ENCODE measurements at places on chromosomes 6 and 20.
A peak's percentile ranks its signal among the peaks of the same experiment; 100 is the strongest.

DNA sequence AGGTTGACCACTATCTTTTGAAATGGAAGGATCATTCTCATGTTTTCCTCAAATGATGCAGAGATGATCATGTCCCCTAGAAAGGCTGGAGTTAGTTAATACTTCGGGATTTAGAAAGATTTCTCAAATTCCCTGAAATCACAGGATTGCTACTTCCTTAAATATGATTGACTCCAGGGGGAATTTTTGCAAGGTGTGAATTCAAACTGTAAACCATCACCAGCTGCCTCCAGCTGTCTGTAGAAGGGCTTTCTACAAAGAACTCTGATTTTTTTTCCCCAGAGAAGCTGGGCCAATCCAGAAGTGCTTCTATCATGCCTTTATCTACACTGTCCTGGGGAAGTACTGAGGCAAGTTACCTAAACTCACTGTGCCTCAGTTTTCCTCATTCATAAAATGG lies 114.5 kb downstream of the EDN1 start:
- no peak for DNase-seq

DNA sequence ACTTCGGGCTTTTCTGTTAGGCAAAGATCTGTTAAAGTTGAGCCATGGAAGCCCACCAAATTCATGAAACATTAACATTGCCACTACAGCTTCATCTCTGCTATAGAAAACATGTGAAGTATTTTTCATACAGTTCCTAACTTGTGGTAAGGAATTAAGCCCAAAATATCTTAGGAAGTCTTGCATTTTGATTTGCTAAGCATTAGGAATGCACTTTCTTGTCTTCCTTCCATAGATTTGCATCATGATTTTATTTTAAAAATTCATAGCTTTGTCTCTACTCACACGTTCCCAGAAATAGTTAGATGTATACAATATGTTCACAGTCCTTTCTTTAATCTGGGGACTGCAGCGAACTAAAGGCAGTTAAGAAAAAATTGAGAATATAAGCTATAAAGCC lies 325.6 kb downstream of the CENPW start:
- no peak for DNase-seq

DNA sequence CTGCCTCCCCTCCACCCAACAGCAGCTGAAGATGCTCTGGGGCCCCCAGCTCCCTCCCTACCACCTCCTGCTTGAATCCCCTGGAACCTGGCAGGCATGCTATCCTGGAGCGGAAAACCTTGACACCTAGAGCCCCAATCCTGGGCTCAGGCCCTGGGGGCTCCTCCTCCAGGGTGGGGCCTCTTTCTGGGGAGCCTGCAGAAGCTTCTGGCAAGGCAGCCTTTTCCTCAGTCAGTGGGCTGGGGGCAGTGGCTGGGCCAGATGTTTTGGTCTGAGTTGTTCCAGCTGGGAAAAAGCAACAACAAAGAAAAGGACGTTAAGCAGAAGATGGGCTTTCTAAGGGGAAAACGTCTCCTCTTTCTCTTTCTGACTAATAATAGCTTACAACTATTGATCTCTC lies 21.1 kb downstream of the KIAA1755 start:
- DNase-seq = no peak

GRCh38 chr20:48260129-48260756 lies 475.0 kb upstream of the SULF2 start:
- no peak for DNase-seq

DNA sequence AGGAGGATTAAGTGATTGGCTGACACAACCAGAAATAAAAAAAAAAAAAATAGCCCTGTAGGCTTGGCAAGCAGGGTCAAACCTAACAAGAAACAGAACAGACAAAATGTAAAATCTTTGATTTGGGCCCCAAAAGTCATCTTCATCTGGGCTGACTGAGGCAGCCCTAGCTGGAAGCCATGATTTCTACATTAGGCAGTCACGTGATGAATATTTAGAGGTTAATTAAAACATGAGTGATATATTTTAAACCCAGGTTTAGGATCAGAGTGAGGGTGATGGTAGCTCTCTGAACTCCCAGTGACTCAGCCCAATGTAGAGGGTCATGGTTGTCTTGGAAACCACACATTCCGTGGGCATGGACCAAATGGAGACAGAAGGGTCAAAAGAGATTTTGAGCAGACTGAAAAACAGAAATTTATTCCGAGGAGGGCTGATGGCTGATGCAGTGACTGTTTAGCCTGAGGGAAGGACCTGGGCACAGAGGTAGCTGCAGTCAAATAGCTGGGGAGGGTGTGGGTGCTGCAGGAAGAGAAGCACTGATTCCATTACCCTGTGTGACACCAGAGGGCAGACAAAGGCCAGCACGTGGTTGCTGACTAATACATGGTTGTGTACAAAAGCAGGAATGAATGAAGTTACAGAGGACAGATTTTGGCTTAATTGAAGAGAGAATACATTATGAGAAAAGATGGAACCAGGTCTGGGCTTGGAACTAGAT lies 573.1 kb upstream of the CHD6 start:
- no peak for DNase-seq

GRCh38 chr6:104704191-104704590 lies 155.5 kb downstream of the HACE1 start:
- DNase-seq = peak; percentile 46

- peak; percentile 32 for DNase-seq
These were observed 2.1 kb upstream of the COL20A1 start for GRCh38 chr20:63290677-63291472.

GRCh38 chr6:57173056-57173885 lies 1.1 kb downstream of the BAG2 start:
- DNase-seq = no peak

DNA sequence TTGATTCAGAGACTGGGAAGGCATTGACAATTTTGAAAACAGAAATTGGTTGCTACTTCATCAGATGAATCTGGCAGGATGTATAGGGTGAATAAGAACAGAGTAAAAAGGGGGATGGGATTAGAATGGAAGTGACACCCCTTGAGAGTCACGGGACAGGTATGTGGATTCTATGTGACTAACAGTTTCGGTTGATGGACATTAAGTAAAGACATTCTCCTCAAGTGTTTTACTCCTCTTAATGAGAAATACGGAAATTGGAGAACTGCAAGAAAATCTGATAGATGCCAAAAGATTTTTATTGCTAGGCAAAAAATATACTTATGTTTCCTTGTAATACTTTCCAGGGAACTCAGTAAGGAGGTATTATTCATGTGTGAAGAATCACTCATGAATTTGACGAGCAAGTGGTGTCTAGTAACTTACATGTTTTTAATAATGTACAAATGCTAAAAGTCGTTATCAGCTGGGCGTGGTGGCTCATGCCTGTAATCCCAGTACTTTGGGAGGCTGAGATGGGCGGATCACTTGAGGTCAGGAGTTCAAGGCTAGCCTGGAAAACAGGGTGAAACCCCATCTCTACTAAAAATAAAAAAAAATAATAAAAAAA lies 135.8 kb downstream of the KIF16B start:
- no peak for DNase-seq

DNA sequence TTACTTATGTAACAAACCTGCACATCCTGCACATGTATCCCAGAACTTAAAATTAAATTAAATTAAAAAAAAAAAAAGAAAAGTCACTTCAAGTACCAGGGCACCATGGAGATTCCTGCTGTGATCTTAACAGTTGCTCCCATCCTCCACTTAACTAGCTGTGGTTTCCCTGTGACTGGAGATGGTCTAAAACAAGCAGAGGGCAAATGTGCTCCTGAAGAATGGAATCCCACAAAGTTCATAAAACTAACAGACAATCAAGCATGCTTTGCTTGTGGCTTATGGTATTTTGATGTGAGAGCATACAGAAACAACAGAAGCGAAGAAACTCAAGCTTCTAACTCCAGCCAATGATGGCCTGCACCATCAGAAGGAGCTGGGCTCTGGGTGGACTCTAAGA lies 153.6 kb upstream of the KCNK16 start:
- DNase-seq = no peak

DNA sequence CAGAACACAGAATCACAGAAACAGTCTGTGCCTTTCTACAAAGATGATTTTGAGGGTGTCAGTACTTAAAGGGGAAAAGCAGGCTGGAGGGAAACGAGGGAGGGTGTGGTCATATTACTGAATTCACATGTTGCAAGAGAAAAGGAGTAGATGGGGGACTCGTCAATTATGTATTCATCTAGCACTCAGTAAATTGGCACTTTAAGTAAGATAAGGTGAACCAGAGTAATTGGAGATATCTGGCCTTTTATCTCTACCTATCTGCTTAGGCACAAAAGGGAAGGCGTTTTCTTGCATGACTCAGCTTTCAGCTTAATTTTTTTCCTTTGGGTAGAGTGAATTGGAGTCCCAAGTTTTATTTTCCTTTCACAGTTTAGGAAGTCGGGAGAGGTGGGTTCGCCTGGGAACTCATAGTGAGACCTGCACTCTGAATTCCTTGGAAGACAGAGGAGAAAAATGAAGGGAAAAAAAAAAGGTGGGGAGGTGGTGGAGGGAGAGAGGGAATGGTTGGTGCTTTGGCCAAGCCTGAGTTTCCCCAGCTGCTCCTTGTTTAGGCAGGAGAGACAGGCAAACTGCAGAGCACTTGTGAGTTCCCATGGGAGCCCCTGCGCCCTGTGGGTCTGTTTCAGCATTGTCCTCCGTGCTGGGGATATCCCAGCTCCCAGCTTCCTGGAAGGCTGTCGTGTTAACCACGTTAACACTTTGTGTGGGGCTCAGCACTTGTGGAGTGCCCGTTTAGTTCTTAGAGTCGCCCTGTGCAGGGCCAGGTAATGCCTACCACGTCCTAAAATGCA lies 19.7 kb upstream of the GTSF1L start:
- no peak for DNase-seq

DNA sequence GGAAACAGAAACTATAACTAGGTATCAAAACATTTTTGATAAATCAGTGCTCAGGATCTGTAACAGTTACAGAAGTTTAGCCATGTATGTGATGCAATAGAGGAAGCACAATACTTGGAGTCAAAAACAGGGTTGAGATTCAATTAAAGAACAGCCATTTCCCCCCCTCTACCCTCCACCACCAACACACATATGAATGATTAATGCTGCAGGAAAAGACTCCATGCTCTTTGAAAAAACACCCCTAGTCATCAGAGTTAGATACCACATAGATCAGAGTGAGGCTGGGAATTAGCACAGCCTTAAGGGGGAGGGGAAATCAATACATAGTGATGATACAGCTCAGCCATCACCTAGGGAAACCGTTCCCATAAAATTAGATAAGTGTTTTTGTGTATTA lies 108.9 kb upstream of the EMILIN3 start:
- DNase-seq = peak; percentile 78

DNA sequence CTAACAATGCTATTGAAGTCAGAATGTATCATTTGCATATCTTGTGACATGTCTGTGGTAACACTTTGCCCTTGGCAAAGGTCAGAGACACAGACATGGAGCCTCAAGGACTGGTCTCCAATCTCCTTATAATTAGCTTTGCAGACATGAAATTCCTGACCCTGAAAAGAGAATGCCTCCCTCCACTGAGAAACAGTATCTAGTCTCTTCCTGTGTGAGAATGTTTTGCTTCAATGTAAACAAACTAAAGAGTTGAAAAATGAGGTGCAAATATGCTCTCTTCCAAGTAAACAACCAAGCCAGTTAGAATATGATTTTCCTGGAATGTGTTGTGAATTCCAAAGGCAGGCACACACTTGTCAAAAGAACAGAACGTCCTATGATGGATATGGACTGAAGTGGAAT lies 407.1 kb upstream of the MARCKS start:
- DNase-seq = no peak

DNA sequence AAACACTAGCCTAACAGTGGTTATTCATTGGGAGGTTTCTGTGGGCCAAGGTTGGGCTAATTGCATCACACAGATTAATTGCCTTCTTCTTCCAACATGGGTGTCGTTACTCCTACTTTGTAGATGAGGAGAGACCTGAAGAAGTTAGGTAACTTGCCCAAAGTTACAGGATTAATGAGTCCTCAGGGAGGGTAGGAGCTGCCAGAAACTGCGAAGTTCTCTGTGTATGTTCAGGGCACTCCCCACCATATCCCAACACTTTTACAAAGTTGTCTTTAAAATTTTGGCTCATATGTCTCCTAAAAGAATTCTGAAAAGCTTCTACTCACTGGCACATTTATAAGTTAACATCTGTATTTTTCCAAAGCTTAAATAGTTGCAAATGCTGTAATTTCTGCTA lies 323.5 kb upstream of the HSF2 start:
- no peak for DNase-seq

GRCh38 chr6:36323062-36323461 lies 13.6 kb downstream of the BNIP5 start:
- DNase-seq = no peak

GRCh38 chr6:38522322-38522721 lies 117.4 kb downstream of the BTBD9 start:
- DNase-seq = no peak

DNA sequence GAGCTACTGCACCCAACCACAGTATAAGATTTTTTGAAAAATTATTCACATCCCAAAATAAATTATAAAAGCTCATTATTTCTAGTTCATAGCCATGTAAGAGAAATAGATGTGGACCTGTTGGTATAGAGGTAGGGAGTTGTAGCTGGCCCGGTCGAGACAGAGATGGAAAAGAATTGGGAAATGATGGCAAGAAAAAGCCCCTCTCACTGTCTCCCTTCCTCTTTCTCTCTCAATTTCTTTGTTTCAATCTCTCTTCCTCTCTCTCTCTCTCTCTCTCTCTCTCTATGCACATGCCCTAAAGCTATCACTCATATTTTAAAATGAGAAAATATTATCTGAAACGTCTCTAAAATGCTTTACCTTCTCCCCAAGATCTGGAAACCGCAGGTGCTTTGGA lies 80.7 kb upstream of the CD83 start:
- DNase-seq = no peak

GRCh38 chr6:43668151-43669028 lies 19.2 kb downstream of the MRPS18A start:
- DNase-seq = peak; percentile 73

DNA sequence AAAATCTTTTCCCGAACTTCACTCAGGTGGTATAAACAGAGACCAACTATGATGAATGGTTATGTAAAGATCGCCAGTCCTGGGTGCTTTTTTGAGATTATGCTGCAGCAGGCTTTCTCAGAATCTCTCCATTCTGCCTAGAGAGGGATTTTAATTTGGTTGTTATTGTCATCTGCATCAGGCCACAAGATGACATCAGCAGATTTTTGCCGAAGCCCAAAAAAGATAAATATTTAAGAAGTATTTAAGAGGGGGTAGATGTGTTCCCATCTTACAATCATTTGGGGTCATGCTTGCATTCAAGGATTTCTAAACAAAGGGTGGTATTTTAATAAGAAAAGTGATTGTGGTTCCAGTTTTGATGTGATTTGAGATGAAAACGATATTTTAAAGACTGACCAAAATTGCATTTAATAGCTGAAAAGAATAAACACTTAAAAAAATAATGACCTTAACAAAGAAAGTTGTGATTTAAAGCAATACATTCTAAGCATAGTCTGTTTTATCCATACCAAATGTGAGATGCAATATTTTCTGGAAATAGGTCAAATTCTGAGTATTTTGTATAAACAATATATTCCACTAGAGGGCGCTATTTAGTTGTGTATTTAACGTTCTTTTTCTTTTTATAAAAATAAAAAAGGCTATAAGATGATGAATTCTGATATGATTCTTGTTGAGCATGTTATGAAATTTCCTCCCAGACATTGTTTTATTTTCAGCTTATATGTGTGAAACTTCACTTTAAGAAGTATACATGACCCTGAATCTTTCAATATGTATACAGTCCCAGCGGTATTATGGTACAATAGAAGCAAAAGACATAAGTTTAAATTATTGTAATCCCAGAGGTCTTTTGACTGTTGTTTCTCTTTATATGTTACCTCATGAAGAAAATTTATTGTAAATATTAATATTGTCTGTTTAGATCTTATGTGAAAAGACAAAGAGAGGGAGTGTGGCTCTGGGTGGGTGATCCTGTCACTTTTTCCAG lies 51.0 kb upstream of the ZFP64 start:
- DNase-seq = peak; percentile 22

GRCh38 chr6:123529843-123530242 lies 106.9 kb downstream of the TRDN start:
- no peak for DNase-seq

All from endothelial cell of umbilical vein (primary cell).